Effector memory CD4-positive, alpha-beta T cell (primary cell): ENCODE measurements at places on chromosomes 7 and 10.

DNA sequence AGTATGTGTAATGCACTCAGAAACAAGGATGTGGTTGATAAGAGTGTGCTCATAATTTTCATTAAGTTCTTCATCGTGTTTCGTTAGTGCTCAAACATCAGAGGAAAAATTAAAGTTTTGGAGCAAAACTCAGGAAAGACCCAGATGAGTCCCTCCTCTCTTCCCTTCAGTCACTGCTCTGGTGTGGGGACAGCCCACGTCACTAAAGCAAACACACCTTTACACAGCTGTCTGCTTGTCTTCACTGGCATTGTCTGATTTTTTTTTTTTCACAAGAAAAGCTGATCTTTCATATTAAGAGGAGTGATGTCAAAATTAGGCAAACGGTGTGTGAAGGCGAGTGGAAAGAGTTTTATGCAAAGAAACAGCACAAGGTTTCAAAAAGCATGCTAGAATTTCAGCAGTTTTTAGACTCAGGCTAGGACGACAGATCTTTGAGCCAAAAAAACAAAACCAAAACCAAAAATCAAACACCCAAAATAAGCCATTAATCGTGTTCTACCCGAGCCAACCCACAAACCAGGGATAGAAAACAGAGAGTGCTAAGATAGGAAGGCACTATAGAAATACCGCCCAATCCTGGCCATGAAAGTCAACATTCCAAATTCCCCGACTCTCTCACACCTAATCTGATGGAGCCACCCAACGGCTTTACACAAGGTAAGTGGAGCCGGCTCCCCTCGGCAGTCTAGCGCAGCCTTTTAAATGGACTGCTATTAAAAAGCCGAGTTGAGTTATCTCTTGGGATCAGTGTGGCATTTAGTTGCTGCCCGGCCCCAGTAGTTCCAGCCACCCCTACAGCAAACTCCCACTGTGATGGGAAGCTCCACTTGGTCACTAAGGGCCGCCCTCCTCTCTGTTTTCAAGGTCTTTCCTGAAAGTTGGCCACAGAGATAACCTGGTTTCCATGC lies 27.9 kb upstream of the GATA3 start:
- no peak for DNase-seq

GRCh38 chr7:137545059-137545716 lies 201.7 kb upstream of the PTN start:
- no peak for DNase-seq

DNA sequence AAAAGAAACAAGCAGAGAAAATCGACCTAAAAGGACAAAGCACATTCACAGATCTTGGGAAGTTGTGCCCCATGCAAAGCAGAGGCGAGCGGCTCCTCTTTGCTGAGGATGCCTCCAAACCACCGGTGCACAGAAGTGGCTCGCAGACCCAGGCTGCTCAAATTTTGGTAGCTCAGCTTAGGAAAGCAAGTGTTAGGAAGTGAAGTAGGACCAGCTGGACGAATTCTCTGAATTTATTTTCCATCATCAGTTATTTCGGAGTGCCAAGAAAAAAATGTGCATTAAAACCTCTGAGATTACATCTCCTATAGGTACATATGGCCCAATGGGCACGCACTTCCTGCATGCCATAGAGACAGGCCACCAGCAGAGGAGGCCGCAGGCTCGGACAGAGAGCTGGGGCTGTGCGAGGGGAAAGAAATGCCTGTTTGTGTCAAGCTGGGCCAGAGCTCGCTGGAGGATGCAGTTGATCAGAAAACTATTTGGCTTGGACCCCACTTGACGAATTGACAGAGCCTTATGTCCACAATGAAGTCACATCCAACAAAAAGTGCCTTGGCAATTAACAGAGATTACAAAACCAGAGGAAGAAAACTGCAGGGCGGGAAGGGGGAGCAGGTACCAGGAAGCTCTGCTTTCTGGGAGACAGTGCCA lies 122.3 kb upstream of the LYZL2 start:
- peak; percentile 32 for DNase-seq

GRCh38 chr7:114663502-114663901 lies 248.9 kb downstream of the FOXP2 start:
- DNase-seq = no peak

GRCh38 chr7:91526404-91526803 lies 262.2 kb downstream of the FZD1 start:
- no peak for DNase-seq

DNA sequence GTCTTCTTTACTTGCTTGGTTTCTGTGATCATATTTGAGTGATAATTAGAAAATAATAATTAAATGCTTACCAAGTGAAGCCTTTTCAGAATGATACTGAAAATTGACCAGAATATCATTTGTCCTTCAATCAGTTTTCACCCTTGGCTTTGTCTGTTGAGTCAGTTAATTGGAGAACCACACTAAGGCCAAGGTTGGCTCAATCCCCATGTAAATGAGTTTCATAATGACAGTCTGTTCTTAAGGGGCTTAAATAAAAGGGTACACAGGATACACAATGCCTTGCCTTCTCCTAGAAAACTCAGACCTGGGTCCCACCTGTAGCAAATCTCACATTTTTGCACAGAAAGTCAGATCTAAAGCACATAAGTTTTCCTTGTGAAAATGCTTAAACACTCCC lies 31.3 kb upstream of the EGR2 start:
- DNase-seq = no peak

GRCh38 chr10:75433216-75433615 lies 1.8 kb downstream of the LRMDA start:
- no peak for DNase-seq
